NCI-H69 (cell line): ENCODE measurements at places on chromosomes 7 and 10.

DNA sequence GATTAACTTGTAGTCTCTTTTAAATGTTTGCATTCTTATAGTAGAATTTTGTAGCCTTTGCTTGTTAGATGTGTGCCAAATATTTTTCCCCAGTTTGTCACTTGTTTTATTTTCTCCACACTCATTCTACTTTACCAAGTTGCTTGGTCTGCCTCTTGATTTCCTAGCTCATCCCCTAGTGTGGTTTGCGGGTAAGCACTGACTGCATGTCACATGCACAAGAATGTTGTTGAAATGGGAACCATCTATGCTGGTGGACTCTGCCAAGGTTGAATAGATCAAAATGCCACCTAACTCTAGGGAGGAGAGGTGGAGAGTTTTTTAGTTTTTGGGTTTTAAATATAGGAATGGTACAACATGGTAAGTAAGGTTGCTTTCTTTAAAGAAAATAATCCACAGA is 47.6 kb downstream of the FZD1 start:
- no peak for DNase-seq

- no peak for DNase-seq
These were observed 153.7 kb downstream of the GLI3 start for GRCh38 chr7:42083284-42083683.

DNA sequence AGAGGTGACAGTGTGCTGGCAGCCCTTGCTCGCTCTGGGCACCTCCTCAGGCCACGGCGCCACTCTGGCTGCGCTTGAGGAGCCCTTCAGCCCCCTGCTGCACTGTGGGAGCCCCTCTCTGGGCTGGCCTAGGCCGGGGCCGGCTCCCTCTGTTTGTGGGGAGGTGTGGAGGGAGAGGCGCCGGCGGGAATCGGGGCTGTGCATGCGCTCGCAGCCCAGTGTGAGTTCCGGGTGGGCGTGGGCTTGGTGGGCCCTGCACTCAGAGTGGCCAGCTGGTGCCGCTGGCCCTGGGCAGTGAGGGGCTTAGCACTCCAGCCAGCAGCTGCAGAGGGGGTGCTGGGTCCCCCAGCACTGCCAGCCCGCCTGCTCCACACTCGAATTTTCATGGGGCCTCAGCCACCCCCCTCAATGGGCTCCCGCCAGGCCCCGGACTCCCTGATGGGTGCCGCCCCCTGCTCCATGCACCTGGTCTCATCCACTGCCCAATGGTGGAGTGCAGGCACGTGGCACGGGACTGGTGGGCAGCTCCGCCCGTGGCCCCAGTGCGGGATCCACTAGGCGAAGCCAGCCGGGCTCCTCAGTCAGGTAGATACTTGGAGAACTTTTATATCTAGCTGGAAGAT is 96.7 kb upstream of the BET1 start:
- DNase-seq = no peak

- DNase-seq = no peak
These were observed 117.2 kb downstream of the MYOF start for GRCh38 chr10:93364966-93365365.

GRCh38 chr7:36884351-36884750 is 160.1 kb upstream of the AOAH start:
- peak; percentile 43 for DNase-seq

DNA sequence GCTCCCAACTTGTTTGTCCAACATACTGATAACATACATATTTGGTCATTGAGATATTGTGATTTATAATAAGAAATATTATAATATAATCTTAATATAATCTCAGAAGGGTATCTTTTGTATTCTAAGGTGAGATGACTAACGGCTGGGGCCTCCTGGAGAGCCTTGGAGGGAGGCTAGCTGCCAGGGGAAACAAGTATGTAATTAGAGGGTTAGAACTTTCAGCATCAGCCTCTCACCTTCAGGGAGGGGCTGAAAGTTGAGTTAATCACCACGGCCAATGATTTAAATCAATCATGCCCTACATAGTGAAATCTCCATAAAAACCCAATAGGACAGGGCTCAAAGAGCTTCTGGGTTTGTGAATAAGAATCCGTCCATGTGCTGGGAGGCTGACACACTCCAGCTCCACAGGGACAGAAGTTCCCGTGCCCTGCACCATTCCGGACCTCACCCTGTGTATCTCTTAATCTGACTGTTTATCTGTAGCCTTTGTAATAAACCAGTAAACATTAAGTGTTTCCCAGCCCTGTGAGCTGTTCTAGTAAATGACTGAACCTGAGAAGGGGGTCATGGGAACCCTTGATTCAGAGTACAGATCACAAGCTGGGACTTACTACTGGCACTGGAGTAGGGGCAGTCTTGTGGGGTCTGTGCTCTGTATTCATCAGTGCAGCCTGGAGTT is 86.3 kb upstream of the STEAP1B start:
- DNase-seq = peak; percentile 65
